Stimulated activated CD4-positive, alpha-beta T cell treated with anti-CD3 and anti-CD28 coated beads, Interleukin-4, amount 100 ng/mL, for 48 hours (primary cell): ENCODE measurements at places on chromosomes 6 and 20.

GRCh38 chr6:160462551-160463109 is 114.5 kb downstream of the SLC22A3 start:
- no peak for DNase-seq

DNA sequence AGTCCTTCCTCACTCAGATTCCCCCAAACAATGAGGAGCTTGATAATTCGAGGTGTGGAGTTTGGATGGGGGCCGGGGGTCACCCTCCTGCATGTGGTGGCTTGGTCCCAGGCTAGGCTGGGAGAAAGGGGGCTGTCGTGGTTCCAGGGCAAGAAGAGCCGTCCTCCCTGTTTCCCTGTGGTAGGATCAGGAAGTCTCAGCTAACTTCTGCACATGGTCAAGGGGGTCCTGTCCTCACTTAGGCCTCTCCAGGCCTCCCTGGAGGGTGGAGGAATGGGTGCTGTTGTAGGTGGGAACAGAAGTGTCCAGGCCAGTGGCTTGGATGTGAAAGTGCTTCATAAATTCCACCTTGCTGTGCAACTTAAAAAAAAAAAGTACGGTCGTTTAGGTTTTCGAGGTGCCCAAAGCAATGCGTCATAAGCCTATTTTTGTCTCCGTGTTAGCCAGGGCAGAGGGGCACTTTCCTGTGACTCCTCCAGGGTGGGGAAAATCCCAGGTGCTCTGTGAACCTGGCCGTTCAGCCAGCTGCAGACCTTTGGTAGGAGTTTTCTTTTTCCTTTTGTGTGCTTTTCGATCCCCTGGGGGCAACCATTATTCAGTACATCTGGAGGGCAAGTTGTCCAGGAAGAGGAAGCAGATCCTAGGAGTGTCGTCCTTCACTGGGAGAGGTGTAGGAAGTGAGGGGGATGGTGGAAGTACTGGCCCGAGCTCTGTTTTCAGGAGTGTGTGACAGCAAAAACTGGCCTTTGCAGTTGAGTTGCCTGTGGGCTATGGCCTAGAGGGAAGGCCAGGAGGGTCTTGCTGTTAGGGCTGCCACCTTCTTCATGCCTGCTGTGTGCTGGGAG is 9.6 kb downstream of the IGF2R start:
- DNase-seq = no peak

- no peak for DNase-seq
Observed at GRCh38 chr6:30171677-30172471, 8.5 kb downstream of the TRIM15 start.

DNA sequence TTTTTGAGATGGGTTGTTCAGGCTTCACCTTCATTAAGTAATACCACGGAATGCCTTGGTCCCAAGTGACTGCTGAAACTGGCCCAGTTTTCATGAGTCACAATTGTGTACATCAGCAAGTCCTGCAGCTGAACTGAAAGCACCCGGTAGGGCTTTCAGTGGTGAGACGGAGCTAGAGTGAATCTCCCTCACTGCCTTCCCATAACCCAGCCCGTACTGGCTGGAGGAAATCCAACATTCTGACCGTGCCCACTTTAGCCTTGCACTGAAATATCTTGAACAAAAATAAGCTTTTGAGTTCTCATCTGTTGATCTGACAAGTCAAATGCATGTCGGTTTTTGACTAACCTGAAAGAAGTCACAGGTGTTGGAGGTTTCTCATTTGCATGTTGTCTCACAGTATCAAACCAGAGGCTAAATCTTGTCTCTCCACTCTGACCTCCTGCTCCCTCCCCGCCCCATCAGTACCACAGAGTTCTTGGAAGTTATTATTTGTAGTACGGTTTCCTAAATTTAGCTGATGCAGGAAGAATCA is 35.9 kb downstream of the DUSP22 start:
- DNase-seq = no peak

GRCh38 chr6:12324748-12325147 is 34.6 kb downstream of the EDN1 start:
- DNase-seq = no peak

GRCh38 chr20:43787937-43788336 is 61.1 kb upstream of the GTSF1L start:
- DNase-seq = no peak

DNA sequence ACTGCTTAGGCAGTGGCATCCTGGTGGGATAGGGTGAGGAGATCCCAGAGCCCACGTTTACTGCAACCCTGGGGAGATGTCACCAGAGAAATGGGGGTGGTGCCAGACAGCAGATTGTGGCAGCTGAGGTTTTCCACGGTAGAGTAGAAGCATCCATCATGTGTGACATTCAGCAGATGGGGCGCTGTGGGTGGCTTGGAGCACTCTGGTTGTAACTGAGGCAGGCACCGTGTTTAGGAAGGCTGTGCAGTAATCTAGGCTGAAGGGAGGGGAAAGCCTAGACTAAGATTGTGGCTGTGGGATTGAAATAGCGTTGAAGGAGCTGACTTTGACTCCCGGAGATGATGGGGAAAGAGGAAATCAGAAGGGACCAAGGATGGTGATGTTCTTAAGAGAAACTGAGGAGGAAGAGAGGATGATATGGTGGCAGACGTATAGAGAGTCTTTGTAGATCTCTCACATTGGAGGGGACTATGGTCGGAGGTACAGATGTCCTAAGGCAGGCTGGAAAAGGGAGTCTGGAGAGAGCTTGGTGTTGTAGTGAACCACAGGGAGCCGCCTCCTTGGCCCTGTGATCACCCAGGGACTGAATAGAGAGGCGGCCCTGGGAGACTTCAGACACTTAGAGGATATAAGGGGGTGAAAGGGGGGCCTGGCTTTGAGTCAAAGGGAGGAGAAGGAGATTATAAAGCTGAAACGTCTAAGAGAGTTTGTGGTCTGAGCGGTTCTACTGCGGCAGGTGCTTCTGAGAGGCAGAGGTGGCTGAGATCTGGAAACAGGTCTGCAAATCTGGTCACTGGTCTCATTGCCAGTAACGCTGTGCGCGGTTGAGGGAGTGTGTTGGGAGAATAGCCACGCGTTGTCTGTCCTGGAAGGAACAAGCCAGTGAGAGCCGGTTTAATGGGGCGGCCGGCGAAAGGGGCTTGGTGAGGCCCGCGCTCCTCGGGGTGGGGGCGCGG is 792 bp upstream of the MICA start:
- no peak for DNase-seq

DNA sequence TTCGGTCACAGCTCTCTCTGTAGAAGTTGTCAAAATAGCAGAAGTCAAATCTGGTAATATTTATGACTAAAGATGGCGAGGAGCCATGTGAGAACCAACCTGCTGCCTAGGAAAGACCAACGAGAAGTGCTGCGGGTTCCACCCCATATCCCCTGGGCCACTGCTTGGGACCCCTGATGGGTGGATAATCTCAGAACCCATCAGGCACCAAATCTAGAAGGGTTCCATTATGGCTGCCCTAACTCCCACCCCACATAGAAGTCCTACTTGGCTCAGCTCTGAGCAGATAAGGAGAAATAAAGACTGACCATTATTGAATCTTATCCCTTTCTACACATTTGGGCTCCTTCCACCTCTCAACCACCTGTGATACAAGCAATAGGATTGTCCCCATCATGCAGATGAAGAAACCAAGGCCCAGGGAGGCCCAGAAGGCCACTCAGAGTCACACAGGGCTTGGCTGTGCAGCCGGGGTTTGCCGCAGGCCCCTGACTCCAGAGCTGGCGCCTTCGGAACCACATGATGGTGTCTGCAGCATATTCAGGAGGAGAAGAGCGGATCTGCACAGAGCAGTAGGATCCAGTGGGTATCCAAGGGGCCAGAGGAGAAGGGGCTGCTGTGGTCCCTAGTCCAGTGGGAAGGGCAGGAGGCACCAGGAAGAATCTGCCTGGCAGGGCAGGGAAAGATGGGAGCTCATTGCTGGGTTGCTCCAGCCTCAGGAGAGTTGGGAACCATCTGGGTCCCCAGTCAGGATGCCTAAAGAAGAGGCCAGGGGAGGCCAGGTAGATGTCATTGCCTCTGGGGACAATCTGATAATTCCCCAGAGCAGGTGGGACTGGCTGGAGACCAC is 9.6 kb upstream of the PCMTD2 start:
- DNase-seq = no peak

GRCh38 chr6:111551521-111552231 is 54.0 kb downstream of the TRAF3IP2 start:
- no peak for DNase-seq

DNA sequence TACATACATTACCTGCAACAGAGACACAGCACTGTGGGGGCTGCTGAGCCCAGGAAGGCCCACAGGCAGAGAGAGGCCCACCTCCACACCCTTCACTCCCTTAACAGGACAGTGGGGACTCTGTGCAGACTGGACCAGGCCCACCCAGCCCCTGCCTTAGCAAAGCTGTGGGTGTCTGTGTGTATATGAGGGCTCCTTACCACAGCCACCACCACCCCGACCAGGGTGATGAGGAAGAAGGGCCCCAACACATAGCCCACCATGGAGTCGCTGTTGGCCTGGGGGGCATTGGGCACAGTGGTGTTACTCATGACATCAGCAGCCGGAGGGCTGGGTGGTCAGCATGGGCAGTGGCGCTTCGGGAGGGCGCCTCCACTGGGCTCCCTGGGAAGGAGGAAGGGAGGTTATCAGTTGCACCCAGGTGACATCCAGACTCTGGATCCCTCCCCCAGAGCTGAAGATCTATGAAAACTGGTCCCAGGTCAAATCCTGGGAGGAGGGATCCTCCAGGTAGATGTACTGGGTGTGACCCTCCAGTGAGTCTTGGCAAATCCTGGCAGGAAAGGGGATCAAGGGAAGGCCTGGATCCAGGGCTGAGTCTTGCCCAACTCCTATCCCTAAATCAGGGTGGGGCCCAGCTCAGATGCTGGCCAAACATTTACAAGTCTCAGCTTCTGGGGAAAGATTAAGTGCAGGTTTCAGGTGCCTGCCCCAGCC is 1.2 kb downstream of the SMIM29 start:
- DNase-seq = no peak

DNA sequence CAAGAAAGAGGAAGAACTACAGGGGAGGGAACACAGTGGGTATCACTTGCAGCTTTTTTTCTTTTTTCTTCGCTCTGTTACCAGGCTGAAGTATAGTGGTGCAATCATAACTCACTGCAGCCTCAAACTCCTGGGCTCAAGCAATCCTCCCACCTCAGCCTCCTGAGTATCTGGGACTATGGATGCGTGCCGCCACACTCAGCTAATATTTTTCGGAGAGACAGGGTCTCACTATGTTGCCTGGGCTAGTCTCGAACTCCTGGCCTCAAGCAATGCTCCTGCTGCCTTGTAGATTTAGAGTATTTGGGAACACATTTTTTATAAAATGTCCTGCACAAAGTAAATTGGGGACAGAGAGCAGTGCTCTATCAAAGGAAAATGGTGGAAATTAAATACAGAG is 28.3 kb downstream of the PARD6B start:
- no peak for DNase-seq

- no peak for DNase-seq
Observed at GRCh38 chr6:170147056-170147787, 143.7 kb downstream of the DLL1 start.

GRCh38 chr6:42979523-42980177 is 669 bp upstream of the PEX6 start:
- no peak for DNase-seq

DNA sequence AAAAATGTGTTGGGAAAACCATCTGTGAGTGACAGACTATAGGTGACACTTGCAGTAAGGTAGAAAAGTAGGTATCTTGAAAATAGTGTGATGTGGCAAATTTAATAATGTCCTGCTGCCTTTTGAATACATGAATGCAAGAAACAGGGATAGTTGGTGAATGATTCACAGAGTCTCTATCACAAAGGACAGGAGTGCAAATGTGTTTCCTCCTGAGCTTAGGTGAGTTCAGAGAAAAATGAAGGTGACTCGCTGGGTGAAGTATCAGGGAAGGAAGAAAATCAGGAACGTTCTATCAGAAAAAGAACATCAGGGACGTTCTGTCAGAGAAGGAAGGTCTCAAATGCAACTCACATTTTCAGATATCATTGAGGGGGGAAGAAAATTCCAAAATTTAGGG is 557.8 kb upstream of the SLC35B3 start:
- no peak for DNase-seq

- no peak for DNase-seq
Observed at GRCh38 chr6:5878792-5879191, 127.9 kb downstream of the NRN1 start.

DNA sequence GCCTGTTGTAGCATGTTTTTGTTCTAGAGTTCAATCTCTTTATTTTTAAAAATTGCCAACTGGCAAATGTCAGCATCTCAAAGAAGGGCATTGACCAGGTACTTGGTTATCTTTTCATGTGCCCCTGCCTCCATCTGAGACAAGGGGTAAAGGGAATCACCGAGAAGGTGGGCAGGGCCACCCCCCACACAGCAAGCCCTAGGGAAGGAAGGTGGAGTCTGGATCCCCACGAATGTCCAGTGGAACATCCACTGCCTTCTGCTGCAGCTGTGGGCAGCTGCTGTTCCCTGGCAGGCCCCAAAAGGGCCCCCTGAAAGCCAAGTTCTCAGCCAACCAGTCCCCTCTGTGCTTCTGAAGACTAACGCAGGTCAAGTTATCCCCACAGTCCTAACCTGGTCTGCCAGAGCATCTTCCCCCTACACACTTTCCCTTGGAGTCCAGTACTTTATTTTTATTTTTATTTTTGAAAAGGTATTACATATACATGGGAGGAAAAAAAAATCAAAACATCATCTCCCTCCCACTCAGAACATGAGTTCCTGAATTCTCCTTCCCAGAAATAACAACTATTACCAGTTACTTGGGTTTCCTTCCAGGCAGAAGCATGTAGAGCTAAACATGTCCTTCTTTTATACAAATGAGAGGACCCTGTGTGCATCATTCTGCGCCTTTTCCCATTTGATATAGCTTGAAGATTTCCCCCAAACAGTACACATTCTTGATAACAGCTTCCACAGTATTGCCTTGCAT is 253.7 kb downstream of the MAFB start:
- DNase-seq = no peak

GRCh38 chr6:32984622-32985389 is 16.4 kb downstream of the BRD2 start:
- DNase-seq = peak; percentile 91

DNA sequence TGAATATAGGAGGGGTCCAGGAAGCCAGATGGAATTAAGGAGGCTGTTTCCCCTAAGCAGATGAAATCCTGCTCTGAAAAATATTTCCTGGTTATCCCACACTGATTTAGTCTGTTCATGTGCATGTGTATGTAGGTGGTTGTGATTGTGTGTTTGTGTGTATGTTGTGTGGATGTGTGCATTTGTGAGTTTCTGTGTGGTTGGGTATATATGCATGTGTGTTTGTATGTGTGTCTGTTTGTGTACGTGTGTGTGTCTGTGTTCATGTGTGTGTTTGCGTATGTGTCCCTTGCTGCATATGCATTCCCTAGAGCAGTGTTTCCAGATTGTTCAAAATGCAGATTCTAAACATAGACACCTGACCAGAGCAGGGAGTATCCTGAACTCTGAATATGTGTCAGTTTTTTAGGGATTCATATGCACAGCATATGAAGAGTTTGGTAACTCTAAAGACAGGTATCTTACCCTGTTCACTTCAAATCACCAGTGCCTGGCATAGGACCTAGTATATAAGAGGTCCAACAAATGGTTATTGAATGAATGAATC is 239.8 kb downstream of the MAFB start:
- no peak for DNase-seq

DNA sequence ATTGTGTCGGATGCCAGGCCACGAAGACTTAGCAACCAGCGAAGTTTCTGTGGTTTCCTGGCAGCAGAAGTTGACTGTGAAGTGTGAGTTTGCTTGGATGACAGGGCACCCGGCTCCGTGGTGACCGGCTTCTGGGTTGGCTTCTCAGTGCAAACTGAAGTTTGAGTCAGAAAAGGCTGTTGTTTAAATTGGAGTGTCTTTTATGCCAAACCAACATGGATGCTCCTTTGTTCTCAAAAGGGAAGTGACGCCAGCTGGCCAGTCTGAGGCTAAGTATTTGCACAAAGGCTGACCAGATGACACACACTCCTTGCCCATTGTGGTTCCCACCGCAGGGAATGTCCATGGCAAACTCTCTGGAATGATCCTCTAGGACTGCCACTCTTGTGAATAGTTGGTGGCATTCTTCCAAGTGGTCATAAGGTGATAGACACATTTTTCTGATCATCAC is 164.8 kb upstream of the QKI start:
- no peak for DNase-seq
